Breast epithelium (tissue), 4 donors: ENCODE measurements at places on chromosomes 12 and 14. TPM values are rescaled to one million over a fixed set of nuclear protein-coding genes. Genes with fewer than 3 reads are reported as not detected.

DNA sequence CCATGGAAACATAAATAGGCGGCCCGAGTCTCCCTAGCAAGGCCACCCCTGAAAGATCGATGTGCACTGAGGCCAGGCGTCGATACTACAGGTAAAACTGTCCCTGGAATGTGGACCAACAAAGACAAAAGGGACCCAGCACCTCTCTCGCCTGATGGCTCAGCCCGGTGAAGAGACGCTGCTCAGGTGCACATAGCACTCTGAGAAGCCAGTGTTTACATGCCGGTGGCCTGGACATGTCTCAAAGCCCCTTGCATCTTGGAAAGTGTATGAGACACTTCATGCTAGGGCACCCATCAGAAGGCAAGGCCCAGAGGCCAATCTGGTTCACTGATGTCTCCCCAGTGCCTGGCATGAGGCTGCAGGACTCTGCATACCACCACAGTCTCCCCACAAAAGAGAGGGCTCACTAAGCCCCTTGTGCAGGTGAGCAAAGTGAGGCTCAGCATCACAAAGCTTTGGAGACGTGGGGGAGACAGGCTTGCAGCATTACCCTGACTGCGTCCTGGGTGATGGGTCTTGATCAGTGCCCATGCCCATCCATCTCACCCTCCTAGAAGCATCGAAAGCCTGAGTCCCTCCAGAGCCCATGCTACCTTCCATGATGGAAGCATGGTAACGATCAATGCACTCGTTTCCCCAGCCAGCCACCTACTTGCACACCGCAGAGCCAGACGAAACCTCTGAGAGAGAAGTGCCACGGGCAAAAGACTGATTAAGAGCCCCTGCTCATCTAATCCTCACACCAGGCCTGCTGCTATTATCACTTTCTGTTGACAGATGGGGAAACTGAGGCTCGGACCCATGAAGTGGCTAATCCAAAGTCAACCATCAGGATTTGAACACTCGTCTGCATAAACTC lies 16.1 kb downstream of the BCL11B start:
- no peaks in the 10 kb centered on the region for H3K36me3 ChIP-seq
- DNase-seq, result no peak
- H3K4me3 ChIP-seq, result no peak overlapping the region
- H3K4me1 ChIP-seq, result no peaks in the 10 kb centered on the region
- no peak overlapping the region for H3K27ac ChIP-seq
- no peaks in the 10 kb centered on the region for H3K27me3 ChIP-seq

DNA sequence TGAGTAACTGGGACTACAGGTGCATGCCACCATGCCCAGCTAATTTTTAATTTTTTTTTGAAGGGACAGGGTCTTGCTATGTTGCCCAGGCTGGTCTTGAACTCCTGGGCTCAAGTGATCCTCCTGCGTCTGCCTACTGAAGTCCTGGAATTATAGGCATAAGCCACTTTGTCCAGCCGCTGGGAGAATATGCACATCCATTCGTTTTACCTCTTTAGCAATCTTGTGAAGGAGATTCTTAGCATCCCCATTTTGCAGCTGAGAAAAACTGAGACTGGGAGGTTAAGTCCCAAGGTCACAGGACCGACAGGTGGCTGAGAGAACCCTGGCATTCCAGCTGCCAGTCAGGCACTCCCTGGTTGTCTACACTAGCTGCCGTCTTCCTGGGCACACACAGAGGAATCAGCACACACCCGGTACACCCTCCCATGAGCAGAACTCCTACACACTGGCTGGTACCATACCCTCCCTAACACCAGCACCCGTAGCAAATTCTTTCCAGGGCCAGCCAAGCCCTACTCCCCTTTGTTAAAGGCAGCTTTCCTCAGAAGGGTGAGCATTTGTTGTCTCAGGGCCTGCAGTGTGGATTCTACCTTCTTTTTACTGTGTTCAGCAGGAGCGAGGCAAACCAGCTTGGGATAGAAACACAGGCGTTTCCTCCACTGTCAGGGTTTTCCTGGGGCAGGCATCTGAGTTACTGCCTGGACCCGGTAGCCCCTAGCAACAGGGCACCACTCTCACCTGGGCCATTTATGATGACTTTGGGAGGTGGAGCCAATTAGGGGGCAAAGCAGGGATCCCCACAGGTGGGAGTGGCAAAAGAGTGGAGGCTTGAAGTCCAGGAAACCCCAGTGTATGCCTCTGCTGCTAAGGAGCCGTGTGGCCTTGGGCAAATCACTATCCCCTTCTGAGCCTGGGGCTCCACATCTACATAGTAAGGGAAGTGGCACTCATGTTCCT lies 70.2 kb downstream of the IRF2BPL start:
- no peaks in the 10 kb centered on the region for H3K27me3 ChIP-seq
- no peaks in the 10 kb centered on the region for H3K36me3 ChIP-seq
- no peak overlapping the region for H3K4me3 ChIP-seq
- no peak for DNase-seq

ADCY4 gene
- 13.8 TPM for total RNA-seq

TUNAR gene
- total RNA-seq, result not detected

OR6C2 gene
- not detected for total RNA-seq
